ENCODE measurements at places on chromosomes 5 and 9.

- no peak for DNase-seq
Measured at GRCh38 chr9:116541402-116541801, 145.7 kb upstream of the TRIM32 start.

- no peak for DNase-seq
Measured at GRCh38 chr5:76859591-76860247, 9.9 kb downstream of the S100Z start.

DNA sequence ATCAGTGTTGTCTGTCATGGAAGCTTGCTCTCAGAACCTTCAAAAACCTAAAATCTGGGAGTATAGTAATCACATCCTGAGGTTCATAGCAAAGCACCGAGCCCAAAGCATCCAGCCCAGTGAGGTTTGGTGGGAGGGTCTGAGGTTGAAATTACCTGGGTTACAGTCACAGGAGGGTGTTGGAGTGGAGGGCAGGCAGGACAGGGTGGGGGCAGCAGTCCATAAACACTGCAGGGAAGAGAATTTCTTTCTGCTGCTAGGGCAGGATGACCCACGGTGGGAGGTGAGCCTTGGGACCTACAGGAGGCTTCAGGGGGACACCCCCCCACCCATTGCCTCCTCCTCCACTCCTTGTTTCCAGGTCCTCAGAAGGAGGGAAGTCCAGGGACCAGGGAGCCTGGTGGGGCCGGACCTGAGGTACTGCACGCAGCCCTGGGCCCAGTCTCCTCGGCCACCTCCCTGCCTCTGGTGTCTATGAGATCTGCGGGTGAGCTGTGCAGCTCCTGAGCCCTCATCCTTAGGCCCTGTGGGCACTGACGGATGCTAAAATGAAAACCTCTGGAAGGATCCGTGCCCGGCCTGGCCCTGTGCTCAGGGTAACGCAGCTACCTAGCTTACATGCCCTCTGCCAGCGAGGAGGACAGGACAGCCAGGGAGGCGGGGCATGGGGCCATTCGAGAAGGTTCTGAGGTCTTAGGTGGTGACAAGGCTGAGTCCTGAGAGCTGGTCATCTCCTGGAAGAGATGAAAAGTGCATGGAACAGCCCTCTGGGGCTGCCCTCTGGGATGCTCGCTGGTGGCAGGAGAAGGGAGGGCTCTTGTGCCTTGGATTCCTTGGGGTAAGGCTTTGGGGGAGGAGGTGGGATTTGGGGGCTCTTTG lies 1.8 kb upstream of the ADCY2 start:
- no peak for DNase-seq

- DNase-seq, result no peak
Measured at GRCh38 chr9:108088916-108089315, 599.3 kb upstream of the KLF4 start.

Data from NCI-H446 treated with DMSO at 0.1 percent for 48 hours (cell line).